ENCODE measurements at places on chromosomes 2 and 18.

DNA sequence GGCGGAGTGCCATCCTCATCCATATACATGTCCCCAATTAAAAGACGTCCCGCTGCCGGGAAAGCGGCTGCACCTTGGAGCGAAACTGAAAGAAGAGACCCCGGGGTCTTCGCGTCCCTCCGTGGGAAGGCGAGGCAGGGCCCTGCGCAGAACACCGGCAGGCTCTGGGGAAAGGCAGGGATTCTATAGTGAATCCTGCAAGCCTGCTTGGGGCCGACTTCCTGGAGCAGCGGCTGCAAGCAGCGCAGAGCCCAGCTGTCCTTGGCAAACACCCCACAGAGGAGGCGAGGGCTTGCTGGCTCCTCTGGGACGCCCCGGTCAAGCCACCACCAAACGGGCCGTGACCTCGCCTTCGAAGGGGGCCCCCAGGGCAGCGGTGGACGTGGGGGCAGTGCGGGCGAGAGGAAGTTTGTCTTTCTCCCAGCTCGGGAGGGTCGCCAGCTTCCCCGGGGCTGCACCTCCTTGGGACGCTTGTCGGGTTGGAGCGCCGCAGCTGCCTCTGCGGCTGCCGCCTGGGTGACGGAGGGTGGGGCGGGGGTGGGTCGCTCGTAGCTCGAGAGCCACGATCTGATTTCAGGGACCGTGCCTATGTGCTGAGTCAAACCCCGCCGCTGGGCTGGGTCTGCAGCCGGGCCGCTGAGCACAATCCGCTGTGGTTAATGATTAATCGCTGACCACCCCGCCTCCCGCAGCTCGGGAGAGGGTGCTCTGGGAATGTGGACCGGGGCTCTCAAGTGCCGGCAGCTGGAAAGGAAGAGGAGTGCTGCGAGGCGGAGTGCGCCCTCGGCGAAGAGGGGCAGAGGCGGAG is 486 bp upstream of the GPR39 start:
- no peak for DNase-seq

GRCh38 chr2:48693645-48694044 is 61.9 kb downstream of the LHCGR start:
- DNase-seq, result no peak

DNA sequence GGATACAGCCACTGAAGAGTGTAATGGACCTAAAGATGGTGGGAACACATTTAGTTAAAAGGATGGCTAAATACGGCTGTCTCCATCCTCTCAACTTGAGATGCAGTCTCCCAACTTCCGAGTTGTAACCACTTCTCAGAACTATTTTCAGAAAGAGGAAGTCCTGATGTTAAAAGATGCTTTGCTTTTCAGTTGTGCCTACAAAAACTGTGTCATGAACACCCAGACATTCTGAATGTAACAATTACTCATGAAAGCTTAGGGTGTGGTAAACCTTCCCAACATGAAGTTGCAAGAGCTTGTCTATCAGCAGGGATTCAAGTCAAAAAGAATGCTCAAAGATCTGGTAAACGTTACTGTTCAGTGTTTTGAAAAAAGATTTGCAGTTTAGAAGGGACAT is 147.9 kb downstream of the DOCK10 start:
- DNase-seq, result no peak

GRCh38 chr18:79395761-79396404 is at the start of gene NFATC1:
NFATC1 (plus strand) TSS chr18:79395930; CDS start chr18:79396225, 295 bp downstream.
- no peak for DNase-seq

DNA sequence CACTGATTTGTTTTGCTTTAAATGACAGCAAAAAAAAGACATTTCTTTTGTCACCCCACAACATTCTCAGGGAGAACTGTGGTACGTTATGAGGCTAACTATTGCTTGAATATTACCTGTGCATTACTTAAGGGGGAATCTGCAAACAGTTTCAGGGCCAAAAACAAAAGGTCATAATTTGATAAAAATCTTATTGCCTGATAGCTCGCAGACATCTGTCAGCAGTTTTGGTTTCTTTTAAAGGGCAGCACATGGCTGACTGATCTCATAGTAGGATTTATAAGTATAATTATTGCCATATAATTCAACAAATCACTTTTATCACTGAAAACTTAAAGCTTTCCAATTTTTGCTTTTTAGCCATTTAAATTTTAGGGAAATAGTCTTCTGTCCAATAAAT is 226.4 kb upstream of the VWC2L start:
- no peak for DNase-seq

All from activated effector memory CD4-positive, alpha-beta T cell treated with Interleukin-2 at 50 U/mL for 16 hours (primary cell).